NCI-H1694 treated with DMSO at 0.1 percent for 48 hours (cell line): ENCODE measurements at places on chromosomes 6 and 20.

DNA sequence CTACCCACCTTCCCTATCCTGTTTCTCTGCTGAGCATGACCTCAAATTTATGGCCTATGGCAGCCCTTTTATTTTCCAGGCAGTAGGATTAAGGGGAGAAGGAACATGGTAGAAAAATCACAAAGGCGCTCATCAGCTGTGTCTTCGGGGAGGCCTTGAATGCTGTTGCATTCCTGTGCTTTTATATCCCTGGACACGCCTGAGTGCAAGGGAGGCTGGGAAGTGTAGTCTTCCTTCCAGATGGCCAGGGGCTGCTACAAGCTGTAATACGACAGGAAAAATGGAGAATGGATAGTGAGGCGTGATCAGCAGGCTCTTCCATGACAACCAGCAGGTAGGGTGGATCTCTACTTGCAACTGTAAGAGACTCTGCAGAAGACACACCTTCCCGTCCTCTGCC, 210.9 kb upstream of the GGTLC1 start:
- DNase-seq, result no peak

DNA sequence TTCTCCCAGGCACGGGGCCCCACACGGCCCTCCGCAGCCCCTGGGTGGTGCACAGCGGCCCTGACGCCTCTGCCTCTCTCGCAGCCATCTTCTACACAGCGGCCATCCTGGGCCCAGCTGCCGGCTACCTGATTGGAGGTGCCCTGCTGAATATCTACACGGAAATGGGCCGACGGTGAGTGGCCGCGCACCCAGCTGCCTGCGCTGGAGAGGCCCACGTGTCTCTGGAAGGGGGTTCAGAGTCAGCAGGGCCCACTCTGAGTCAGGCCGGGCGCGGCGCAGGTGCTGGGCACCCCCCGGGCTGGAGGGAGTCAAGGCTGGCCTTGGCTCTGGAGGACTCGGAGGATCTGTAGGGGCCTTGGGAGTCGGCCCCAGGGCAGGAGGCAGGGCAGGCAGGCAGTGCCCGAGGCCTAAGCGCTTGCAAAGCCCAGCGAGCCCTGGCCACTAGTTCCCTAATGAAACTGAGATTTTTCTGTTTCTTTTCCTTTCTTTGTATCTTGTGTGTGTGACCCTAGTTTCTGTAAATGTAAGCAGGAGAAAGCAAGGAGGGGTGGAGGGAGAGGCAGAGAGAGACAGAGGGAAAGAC, 16.4 kb downstream of the SLCO4A1 start:
- DNase-seq, result no peak

DNA sequence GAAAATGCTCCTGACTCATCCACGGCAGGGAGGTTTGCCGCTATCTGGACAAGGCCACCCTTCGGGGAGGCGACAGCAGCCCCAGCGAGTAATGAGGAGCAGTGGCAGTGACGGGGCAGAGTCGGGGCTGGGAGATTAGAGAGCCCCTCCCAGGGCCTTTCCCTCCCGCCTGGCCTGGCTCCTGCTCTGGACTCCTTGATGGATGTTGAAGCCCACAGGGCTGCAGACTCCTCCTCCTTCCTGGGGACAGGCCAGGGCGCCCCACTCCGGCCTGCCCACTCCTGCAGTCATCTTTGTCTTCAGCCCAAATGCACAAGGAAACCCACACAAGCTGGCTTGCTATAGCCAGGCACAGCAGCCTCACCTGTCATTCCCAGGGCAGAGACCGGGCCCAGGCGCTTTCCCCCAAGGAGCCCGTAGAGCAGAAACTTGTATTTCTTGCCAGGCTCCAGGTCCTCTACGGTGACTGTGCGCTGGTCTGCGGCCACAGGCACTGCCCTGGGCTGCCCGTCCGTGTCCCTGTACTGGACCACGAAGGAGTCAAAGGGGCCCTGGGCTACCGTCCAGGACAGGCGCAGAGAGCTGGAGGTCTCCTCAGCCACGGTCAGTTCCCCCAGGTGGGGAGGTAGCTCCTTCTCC, 7.7 kb downstream of the CYP21A2 start:
- no peak for DNase-seq

- DNase-seq, result peak; percentile 59
Measured at GRCh38 chr20:5100684-5101347, 18.9 kb downstream of the PCNA start.

DNA sequence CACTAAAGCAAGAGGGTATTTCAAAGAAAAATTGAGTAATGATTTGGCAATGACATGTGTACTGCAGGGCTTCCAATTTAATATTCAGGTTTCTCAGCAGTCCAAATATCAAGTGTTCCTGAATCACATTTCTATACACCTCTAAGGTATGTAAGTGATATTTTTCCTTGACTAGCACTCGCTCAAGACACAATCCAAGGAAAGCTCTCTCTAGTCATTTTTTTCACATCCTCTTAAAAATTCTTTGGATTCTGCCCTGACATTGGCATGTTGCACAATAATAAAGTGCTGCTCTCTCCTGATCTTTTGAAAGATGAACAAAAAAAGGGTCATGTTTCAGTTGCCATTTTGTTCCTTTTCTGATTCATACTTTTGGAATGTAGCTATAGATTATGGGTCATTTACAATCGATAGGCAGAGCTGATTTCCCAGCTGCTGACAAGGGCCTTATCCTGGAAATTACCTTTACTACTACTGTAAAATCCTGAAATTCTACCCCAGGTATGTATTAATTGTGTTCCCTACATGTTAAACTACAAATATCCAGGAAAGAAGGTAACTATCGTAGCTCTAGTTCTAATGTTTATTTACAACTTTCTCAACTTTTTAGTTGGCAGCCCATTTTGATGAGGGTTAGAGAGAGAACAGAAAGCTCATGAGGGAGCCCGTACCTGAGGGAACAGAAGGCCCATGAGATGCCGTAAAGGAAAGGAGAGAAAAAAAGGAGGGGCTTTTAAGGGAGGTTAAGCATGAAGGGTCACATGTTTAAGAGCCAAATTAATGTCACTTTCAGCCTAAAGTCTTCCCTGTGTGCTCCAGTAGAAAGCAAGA, 22.2 kb upstream of the ADGRG6 start:
- no peak for DNase-seq

GRCh38 chr20:2967841-2968240, 75.6 kb upstream of the GNRH2 start:
- no peak for DNase-seq

DNA sequence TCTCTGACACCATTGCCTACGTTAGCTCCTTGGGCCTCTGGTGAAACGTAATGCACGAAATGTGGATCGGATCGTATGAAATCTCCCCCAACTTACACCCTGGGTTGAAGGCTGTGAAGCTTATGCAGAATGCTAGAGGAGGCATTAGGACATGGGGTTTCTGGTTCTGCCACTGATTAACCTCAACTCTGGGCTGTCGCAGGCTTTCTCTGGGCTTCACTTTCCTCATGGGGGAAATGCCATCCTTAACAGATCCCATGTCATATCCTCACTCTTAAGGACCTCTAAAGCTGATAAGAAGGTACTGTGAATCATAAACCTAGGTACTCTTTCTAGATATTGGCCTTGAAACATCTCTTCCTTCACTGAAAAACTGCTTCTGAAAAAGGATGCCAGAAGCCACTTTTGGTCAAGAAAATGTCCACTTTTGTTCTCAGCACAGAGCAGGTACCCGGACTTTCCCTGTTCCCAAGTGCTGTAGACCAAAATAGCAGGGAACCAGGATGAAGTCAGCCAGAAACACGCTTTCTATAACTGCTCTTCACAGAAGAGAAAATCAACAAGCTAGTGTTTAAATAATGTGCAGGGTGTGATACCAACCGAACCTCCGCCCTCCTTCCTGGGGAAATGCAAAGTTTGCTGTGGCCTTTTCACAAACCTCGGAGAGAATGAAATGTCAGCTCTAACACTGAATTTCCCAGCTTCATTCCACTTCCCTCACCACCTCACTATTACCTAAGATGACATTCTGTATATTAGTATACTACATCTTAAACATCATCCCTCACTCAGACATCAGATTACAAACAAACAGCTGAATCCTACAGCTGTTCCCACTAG, 118.9 kb downstream of the BACH2 start:
- no peak for DNase-seq

DNA sequence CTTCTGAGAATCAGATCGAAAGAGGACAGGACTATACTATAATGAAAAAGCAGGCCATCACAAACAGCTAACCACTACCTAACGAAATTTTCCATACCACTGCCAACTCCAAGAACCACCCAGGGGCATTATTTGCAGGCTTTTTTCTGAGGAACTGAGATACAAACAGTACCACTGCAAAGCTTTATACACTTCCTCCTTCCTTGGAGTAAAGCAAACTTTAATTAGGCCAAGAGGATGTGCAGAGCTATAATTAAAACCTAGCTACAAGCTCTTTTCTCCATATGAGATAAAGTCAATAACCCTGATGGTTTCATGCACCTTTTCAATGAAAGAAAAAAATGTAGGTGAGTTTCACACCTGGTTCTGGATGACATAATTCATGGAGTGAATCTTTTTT, 68.5 kb downstream of the ELOVL5 start:
- no peak for DNase-seq

DNA sequence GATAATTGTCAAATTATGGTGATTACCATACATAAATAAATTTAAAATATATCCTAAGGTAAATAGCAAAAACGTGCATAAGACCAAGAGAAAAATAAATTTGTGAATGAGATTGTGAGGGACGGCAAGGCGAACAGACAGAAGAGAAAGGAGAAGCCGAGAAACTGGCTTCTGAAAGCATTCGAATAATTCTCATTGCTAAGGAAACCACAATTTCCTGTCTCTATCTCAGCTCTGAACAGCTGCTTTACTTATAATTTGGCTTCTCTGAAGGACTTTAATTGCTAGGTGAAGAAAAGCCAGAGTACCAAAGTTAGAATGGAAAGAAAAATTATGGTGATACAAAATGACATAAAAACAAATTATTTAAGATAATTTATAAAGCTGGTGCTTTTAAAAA, 79.0 kb upstream of the RGS17 start:
- no peak for DNase-seq

DNA sequence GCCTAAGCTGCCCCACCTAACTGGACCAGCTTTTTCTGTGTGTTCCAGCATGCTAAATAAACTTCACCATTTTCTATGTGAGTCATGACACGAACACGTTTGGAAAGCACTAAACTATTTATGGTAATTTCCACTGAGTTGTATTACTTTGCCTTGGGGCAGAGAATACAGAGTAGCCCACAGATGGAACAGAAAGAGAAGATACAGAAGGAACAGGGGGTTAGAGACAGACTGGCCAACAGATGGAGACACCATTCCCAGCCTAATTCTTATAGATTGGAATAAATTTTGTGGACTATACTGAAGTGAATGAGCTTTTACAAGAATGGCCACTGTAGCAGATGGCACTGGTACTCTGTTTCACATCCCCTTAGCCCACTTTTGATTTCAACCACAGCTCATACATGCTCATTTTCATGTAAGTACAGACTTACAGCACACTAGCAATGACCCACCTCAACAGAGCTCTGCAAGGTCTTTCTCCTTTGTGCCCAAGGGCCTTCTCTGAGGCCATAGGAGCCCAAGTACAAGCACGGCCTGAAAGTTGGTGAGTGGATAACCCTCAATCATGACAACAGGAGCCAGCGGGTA, 13.1 kb upstream of the NT5DC1 start:
- no peak for DNase-seq

- DNase-seq, result no peak
Measured at GRCh38 chr6:166308033-166308768, at the start of gene PRR18. Gene PRR18, minus strand, starts transcription at chr6:166308392. Its CDS starts 250 bp downstream, at chr6:166308142.

GRCh38 chr6:30542915-30543314, 13.4 kb downstream of the GNL1 start:
- DNase-seq, result no peak

GRCh38 chr6:49325891-49326290, 137.2 kb downstream of the MMUT start:
- no peak for DNase-seq

GRCh38 chr6:6006428-6007365, at the start of gene NRN1:
Gene NRN1, minus strand, starts transcription at chr6:6006925. Its CDS starts 176 bp downstream, at chr6:6006749.
- DNase-seq, result peak; percentile 52

- no peak for DNase-seq
Measured at GRCh38 chr20:23222531-23223200, 127.9 kb upstream of the NXT1 start.

GRCh38 chr6:101477436-101477835, 83.9 kb downstream of the GRIK2 start:
- DNase-seq, result peak; percentile 91

DNA sequence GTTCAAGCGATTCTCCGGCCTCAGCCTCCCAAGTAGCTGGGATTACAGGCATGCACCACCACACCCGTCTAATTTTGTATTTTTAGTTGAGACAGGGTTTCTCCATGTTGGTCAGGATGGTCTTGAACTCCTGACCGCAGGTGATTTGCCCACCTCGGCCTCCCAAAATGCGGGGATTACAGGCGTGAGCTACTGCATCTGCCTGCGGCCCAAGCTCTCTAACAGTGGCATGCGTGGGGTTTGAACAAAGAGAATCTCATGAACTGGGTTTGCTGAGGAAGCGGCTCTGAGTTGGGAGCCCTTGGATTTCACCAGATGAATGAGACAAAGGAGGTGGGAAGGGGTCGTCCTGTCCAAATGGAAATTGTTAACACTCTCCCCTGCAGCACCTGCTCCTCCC, 33.2 kb upstream of the CD83 start:
- no peak for DNase-seq
